ENCODE measurements at places on chromosomes 16 and 17. TPM values are rescaled to one million over a fixed set of nuclear protein-coding genes. Genes with fewer than 3 reads are reported as not detected.
A peak's percentile ranks its signal among the peaks of the same experiment; 100 is the strongest.

DNA sequence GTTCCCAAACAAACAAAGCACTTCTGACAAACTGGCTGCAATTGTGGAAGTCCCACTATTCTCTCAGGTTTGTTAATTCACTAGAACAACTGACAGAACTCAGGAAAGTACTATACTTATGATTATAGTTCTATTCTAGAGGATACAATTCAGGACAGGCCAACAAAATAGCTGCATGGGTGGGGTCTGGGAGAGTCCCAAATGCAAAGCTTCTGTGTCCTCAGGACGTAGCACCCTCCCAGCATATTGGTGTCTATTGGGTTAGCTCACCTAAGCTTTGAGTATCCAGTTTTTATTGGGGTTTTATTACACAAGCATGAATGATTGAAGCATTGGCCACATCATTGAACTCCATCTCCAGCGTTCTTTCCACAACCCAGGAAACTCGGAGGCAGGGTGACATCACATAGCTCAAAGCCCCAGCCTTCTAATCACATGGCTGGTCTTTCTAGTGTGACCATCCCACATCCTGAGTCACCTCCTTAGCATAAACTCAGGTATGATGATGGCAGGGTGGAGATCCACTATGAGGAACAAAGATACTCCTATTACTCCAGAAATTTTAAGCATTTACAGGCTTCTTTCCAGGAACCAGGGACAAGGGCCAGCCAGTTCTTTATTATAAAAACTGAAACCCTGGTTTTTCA, 43.9 kb upstream of the CCNF start:
- DNase-seq = no peak

DNA sequence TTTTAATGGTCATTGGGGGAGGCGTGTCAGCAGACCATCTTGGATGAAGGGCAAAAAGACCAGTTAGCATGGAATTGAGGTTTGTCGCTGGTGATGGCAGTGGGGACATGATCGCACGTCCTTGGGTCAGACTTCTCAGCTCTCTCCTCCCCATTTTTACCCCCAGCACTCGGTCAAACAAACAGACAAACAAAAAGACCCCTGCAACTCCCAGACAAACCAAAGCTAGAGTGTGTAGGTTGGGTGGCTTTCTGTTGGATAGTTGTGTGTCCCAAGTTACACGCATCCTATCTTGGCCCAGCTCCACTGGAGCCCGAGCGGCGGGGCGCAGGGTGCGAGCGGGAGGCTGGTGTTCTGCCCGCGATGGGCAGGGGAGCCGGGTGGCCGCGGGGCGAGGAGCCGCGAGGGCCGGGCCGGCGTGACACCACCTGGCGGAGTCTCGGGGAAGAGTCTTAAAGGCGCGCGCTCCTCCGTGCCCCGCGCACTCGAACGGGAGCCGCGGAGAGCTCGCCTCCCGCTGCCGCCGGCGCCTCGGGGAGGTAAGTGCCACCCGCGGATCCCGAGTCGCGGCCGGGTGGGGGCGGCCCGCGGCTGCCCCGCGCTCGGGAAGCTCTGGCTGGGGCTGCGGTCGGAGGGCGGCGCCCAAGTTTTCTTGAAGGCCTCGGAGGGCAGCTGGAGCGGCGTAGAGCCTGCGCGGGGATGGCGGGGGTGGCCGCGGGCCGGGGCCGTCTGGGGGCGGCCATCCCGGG, 18.5 kb upstream of the NTN1 start:
- no peak for DNase-seq

DNA sequence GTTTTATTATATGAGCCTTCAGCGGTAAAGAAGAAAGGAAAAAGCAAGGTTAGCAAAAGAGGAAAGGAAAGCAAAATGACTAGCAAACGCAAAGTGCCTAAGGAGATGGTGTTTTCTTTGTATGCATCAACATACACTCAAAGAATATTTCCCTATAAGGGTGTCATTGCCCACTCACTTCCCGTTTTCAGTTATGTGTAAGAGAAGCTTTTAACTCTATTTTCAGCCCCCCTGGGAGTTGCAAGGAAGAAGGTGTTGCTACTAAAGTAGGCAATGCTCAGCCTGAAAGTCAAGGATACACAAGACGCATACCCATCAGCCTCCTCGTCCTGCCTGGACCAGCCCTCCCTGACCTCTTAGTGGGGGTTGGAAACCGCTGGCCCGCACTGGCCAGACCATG, 267.7 kb upstream of the ZFHX3 start:
- no peak for DNase-seq

DNA sequence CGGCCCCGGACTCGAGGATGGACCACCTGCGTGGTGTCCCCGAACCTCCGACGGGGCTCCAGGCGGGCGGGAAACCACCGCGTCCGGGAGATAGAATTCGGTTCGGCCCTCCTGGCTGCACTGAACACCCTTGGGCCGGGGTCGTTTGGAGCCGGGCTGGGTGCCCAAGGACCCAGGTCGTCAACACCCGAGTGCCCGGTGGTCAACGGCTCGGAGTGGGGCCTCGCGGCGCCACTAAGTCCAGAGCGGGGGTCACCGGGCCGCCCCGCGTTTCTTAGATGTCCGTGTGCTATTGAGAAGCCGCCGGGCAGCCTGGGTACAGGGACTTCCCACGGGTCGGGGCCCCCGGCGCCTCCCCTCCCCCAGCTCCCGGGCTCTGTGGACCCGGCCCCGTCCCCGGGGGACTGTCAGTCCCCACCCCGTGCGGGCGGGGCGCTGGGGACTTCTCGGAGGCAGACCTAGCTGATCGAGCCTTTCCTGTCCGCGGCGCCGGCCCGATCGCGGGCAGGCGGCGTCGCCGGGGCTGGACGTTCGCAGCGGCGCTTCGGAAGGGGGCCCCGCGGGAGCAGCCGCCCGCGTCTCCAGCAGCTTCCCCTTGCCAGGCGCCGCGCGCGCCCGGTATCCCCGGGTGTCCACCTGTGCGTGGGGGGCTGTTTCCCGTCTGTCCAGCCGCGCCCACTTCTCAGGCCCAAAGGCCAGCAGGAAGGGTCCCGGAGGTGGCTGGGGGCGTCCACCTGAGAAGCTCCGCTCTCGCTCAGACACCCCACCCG, 655 bp upstream of the NPTX1 start:
- DNase-seq = no peak

- no peak for DNase-seq
Measured at GRCh38 chr17:18958611-18959010, 6.6 kb downstream of the SLC5A10 start.

DNA sequence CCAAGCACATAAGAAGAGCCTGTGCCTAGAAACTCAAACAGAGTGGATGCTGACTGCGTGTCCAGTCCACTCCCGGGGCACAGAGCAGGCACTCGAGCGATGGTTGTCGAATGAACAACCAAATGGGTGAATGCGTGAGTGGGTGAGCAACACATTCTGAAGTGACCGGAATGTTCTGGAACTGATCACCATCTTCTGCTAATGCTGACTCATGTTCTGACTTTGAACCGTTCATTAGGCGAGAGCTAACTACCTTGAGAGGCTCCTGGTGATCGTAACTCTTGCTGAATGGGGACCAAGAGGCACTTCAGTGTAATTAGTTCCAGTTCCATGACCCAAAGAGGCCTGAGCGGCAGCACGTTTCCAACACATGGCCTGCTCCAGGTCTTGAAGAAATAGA, 37.9 kb downstream of the IRF8 start:
- DNase-seq = no peak

DNA sequence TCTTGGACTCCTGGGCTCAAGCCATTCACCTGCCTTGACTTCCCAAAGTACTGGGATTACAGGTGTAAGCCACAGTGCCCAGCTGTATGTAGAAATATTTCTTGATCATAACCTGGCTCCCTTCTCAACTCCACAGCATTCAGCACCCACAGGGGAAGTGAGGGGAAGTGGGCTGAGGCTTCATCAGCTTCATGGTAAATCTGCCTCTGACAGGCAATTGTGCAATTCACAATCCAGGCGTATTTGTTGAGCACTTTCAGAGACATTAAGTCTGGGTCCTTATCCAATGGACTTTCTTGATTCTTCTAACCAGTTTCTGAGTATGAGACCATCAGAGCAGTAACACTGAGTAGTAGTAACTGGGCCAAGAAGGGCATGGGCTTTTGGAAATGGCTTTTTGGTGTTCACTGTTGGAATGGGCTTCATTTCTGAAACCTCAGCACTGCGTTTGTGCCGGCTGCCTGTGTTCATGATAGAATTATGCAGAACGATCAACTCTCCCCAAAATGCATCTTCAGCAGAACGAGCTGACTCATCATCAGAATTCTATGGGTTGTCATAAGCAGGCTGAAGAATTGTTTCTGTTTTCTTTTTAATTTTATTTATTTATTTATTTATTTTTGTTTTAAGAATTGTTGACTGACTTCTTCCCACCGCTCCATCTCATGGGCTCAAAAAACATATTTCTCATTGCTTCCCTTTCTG, 28.9 kb downstream of the FAM20A start:
- no peak for DNase-seq

DNA sequence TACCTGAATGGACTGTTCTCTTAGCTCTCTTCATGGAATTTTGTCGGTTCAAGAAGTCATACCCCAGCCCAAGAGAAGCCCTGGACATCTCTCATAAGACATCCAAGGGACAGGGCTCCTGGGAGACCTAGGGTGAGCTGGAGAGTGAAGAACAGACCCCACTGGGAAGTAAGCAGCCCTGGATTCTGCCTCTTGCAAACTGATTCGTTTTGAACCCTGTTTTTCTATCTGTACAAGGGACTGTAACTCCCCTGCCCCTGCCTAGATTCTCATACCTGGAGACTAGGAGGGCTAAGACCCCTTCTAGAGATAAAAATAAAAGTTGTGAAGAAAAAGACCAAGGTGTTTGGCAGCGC, 449 bp downstream of the CCL3L1 start:
- DNase-seq = no peak

DNA sequence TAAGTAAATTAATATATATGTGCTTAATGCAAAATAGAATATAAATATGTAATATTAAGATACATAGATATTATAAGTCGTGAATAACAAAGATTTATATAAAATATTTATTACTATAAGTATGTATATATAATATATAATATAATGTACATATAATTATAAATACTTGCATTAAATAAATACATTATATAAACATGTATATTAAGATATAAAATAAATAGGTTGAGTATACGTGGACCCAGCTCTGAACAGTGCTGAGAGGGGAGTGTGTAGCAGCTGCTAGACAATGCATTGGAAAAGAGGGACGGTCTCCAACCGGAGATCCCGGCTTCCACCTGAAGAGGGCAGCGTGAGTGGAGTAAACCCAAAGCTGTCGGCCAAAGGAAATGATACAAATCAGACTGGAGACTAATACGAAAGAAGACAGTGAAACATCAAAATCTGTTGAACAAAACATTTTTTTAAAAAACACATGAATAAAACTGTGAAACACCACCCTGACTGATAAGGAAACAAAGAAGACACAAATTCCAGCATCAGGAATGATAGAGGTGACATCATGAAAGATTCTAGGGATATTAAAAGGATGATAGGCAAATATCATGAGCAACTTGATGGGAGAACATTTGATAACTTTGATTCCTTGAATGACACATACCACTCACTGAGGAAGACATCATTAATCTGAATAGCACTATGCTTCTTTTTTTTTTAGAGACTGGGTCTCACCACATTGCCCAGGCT, 125.4 kb upstream of the CHMP6 start:
- DNase-seq = peak; percentile 58

DNA sequence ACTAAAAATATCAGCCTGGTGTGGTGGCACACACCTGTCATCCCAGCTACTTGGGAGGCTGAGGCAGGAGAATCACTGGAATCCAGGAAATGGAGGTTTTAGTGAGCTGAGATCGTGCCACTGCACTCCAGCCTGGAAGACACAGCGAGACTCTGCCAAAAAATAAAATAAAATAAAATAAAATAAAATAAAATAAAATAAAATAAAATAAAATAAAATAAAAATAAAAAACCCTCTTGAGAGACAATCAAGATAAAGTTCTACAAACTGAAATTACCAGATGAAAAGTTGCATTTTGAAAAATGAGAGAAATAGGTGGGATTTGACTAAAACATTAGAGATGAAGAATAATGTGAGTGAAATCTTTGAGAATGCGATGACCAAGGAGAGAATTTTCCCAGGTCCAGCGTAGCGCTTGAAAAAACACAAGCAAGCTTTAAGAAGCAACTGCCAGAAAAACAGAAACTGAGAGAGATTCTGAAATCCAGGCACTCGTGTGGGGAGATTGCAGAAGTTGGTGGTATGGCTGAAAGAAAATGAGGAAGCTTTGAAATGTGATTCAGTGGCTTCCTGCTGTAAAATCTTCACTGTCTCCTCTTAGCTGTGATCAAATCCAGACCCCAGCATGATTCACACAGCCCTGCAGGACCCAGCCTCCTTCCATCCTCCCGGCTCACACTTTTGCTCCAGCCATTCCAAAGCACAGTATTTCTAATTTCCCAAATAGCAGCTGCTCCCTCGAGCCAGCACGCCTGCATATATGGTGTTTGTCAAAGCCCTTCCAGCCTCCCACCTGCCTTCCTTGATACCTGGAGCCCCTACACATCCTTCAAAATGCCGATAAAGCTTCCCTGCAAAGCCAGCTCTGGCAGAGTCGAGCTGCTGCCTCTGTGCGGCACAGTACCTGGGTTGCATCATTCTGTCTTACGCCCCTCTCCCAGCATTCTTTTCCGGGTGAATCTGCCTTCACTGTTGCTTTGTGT, 8.2 kb upstream of the CD300E start:
- no peak for DNase-seq

CA5A gene
- total RNA-seq = 0.44 TPM

CASKIN1 gene
- total RNA-seq = 7.0 TPM
